Panc1 (cell line): ENCODE measurements at places on chromosomes 11 and 22.

DNA sequence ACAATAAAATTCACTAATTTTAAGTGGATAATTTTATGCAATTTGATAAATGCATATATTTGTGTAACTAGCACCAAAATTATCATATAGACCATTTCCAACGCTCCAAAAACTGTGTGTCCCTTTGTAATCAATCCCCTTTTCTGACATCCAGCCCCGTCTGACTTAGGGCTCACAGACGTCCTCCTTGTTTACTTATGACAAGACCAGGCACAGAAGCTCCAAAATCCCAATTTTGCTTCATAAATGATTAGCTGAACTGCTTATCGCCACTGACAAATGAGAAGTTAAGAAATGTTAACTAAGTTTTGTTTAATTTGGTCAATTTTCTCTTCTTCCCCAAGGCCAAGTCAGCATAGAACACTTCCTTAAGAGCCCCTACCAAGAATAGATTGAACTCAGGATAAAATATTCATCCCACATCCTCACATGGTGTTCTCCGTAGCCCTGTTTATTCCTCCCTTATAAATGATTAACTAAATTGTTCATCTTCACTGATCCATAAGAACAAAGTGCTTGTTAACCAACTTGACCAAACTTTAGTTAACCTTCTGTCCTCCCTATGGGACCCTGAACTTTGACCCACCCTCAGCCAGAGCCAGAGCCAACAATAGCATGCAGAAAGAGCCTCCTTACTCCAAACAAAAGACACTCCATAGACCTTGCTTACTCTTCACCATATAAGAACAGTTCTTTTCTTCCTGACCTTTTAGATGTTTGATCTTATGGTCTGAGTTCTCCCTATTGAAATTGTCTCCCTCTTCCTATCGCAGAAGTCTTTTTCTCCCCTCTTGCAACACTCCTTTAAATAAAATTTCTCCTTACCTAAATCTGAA is 30.8 kb upstream of the GLYAT start:
- no peak for DNase-seq

- no peak for DNase-seq
These were observed 15.8 kb downstream of the LHFPL7 start for GRCh38 chr22:24930678-24931077.

- no peak for DNase-seq
These were observed 82.7 kb upstream of the LINC01488 start for GRCh38 chr11:69398529-69399492.

GRCh38 chr11:62677156-62677555 is 1.7 kb downstream of the UBXN1 start:
- DNase-seq = no peak

- no peak for DNase-seq
These were observed 39.0 kb downstream of the BMAL1 start for GRCh38 chr11:13316528-13316961.

- DNase-seq = no peak
These were observed 27.9 kb downstream of the GLB1L2 start for GRCh38 chr11:134359646-134360045.

DNA sequence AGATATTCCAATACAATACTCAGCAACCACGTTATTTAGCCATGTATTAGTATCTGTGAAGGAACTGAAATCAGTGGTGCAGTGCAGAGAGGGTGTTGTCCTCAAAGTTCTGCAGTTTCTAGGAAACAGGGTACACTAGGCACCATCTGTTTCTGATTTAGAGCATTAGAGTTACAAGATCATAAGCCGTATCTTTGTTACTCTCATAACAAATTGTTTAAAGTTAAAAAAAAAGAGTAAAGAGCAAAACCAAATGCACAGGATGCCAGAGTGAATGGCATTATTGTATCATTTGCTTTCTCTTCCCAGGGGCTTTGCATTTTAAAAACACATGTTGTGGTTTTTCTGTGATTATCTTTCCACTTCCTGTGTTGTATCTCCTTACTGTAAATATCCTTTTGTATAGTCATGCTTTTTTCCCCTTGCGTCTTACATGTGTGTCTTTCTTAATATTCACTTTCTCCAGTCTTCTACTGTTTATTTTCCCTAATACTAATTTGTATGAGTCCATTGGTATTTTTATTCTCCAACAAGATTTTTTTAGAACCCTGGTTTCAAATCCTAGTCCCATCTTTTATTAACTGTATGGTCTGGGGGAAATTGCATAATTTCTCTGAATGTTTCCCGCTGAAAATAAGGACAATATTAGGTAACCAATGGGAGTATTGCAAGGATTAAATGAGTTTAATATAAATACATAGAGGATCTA is 15.2 kb upstream of the NUP160 start:
- DNase-seq = no peak

DNA sequence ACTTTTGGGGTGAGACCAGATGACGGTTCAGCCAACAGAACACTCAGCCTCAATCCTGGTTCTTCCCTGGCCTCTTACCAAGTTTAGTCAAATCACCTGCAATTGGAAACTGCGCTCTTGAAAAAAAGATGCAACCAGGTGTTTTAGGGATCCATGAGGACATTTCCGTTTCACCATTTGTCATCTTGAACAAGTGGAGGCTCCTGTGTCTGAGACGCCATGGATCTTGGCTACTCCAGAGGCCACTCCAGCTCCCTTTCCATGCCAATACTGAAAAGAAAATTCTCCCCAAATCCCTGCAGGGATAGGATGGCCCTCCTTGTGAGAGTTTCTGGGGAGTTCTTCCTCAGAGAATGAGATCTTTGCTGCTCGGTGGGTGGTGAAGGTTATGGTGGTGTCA is 27.7 kb downstream of the LRRC74B start:
- no peak for DNase-seq

GRCh38 chr11:123544631-123545375 is 109.6 kb downstream of the SCN3B start:
- DNase-seq = no peak

- DNase-seq = no peak
These were observed 51.5 kb upstream of the RPS13 start for GRCh38 chr11:17129003-17129402.

DNA sequence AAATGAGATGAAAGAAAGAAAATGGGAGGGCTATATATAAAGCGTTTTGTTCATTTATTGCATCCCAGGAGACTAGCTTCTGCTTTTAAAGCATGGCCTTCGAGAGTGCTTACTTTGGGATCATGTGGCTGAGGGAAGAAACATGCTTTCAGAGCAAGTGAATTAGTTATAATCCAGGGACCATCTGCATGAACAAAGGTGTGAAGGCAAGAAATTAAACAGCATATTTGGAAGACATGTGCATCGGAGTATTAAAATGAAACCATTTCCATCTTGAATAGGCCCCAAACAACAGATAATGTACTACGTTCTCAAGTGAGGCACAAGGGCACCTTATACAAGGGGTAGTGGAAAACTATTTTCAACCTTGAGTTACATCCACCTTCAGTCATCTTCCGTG is 51.4 kb downstream of the ZBTB44 start:
- DNase-seq = no peak

DNA sequence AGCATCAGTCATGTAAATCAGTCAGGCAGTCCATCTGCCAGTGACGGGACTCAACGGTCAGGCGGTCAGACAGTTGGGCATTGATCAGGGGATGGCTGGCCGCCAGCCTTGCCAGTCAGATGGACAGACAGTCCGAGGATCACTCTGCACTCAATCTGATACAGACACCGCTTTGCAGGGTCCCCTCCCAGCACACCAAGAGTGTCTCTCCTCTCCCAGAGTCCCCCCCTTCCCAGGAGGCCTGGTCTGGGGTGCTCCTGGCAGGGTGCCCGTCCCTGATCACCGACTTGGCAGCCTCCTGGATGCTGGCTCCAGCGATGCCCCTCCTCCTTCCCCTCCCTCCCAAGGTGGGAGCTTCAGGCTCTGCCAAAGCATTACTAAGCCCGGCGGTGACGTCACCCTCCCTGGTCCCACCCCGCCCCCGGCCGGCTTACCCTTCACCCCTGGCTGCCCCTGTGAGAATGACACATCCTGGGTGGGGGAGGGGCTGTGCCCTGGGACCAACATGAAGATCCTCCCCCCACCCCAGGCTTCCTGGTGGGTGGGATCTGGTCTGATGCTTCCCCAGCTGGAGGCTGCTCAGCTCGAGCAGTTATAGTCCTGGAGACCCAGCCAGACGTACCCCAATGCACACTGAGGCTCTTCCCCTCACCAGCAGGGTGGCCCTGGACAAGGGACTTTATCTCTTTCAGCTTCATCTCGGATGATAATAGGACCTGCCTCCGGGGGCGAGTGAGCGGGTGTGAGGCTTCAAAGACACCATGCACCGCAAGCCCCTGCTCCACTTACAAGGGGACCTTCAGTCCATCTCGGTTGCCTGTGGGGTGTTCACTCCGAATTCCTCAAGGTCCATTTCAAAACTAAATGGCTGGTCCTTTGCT is 69.2 kb downstream of the CD82 start:
- no peak for DNase-seq

GRCh38 chr11:45609337-45609736 is 56.1 kb downstream of the CHST1 start:
- DNase-seq = no peak

DNA sequence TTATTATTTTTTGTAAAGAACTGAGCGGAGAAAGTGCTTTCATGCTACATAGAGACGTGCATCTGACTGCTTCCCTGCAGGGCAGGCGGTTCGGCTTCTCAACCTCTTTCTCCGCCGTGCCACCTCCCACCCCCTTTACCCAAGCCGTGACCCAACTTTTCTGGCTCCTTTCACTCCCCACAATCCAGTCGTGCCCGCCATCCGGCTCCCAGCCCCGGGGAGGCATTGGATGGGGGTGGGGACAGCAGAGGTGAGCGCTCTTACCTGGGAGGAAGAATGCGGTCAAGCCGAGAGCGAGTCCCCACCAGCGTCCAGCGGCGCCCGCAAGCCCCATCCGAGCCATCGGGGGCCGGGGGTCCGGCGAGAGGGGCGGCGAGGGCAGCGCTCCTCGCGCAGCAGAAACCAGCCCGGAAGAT is 781 bp downstream of the NECTIN1 start:
- DNase-seq = no peak

DNA sequence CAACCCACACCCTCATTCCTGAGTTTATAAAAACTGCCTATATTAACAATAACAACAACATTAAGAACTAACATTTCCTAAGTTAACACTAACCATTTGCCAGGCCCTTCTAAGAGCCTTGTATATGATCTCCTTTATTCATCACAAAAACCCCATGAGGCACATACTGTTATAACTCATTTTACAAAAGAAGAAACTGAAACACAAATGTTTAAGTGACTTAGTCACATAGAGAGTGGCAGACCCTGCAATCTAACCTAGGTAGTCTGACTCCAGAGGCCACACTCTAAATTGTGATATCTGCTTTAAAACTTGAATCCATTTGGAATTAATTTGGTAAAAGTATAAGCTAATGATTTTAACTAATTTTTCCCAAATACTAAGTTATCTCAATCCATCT is 116.1 kb downstream of the SYT9 start:
- no peak for DNase-seq

DNA sequence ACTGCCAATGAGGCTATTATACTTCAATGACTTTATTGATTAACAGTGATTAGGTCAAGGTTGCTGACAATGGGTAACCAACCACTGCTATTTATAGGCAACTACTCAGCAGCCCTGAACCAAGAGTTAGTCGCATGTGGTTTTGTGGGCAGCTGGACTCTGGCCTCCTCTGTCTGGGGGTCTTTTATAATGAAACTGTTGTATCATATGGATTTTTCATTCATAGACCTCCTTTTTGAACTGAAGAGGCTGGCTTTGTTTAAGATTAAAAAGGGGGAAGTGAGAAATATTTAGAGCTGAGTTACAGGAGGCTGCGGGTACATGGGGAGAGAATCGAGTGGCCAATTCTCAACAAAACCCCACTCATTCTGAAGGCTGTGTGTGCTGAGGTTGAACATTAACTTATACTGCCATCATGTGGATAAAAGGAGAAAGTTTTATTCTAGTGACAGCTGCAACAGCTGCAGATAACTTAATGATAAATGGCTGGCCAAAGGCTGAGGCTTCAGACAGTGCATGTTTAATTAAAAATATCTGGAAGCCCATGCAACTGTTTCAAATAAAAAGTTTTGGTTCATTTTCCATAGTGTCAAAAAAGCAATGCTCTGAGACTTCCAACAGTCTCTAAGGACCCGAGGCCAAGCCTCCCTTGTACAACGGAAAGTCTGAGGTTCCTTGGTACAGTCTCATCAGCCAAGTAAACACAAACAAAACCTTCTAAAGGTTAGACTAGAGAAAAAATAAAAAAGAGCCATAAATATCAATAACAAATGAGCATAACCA is 682.6 kb downstream of the KCNA4 start:
- peak; percentile 20 for DNase-seq

DNA sequence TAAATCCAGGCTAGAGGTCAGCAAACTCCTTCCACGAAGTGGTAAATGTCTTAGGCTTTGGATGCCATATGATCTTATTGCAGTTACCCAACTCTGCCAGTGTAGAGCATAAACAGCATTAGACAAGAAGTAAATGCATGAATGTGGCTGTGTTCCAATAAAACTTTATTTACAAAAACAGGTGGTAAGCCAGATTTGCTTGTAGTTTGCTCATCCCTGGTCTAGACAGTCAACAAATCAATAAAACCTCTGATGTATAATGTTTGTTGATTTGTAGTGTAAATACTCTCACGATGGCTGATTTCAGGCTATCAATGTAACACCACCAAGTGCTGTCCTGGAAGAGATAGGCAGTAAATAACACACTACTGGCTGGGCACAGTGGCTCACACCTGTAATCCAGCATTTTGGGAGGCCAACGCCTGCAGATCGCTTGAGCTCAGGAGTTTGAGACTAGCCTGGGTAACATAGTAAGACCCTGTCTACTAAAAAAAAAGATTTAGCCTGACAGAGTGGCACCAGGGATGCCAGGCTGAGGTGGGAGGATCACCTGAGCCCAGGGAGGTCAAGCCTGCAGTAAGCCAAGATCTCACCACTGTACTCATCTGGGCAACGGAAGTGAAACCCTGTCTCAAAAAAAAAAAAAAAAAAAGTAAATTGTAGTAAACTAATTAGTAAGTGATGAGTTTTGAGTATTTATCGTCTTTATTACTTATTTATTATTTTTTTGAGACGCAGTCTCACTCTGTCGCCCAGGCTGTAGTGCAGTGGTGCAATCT is 6.9 kb upstream of the CATSPER1 start:
- DNase-seq = no peak

DNA sequence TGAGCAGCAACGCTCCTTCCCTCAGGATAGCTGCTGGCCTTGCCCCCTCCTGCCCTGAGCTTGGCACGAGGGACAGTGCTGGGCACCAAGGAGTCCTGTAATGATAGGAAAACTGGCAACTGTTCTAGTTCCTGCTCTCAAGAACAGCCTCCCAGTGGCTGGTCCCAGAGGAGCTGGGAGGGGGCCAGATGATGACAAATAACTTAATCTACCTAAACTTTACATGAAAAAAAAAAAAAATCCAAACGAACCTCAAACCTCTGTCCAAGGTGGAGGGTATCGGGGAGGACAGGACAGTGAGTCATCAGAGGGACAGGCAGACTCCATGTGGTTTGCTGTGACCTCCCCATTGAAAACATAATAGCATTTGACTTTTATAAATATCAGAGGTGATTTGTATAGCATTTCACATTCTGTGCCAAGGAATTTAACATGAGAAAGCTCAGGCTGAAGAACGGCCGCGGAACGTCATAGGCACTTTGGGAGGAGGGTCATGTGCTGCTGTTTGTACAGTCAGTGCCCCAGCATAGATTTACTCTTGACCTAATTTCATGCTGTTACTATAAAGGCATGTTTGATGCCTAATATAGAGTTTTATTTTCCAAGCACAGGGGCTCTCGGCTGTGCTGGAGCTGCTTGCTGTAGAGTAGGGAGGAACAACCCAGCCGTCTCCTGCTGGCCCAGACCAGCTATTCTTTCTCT is 98.2 kb upstream of the NNMT start:
- no peak for DNase-seq
